ENCODE measurements at places on chromosomes 2 and 18.

- DNase-seq = no peak
Measured at GRCh38 chr2:100742277-100743254, 77.4 kb upstream of the NPAS2 start.

- no peak for DNase-seq
Measured at GRCh38 chr2:129888896-129889295, 90.6 kb upstream of the RAB6C start.

- DNase-seq = no peak
Measured at GRCh38 chr2:63617366-63617765, 28.6 kb downstream of the MDH1 start.

DNA sequence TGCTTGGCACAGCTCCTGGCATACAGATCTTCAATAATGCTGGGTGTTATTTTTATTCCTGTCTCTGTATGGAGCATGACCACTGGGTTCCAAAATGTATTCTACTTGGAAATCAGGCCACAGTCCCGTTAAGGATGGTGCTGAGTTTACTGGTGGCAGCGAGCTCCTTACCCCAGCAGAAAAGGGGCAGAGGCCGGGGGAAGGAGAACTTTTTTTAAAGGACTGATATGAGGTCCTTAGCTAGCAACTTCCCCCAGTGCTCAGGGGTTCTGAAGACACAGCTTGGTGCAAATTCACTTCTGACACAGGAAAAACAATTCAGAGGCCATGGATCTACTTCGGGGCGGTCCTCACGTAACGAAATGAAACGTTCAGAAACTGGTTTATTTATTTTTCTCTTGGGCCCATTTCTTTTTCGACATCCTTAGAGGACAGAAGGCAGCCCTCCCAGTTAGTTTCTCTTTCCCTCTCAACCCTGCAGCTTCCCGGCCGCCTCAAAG, 872 bp downstream of the RDH14 start:
- no peak for DNase-seq

GRCh38 chr2:234912437-234912836, 39.4 kb upstream of the SH3BP4 start:
- DNase-seq = no peak

- no peak for DNase-seq
Measured at GRCh38 chr2:43105586-43106558, 120.5 kb downstream of the ZFP36L2 start.

DNA sequence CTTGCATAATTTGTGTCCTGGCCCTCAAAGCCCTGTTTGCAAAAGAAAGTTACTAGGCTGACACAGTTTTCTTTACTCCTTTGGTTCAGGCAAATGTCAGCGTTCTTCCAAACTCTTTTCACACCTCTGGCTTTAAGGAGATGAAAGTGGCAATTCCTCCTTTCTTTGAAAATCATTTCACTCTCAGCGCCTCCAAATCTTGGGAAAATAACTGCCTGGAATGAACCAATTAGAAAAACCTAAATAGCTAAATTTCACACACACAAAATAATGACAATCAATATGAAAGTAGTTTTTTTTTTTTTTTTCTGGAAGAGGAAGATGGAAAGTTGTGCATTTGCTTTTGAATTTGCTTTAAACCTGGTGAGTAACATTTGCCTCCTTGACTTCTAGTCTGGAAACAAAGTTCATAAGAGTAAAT, 1.7 kb downstream of the MEIS1 start:
- no peak for DNase-seq

DNA sequence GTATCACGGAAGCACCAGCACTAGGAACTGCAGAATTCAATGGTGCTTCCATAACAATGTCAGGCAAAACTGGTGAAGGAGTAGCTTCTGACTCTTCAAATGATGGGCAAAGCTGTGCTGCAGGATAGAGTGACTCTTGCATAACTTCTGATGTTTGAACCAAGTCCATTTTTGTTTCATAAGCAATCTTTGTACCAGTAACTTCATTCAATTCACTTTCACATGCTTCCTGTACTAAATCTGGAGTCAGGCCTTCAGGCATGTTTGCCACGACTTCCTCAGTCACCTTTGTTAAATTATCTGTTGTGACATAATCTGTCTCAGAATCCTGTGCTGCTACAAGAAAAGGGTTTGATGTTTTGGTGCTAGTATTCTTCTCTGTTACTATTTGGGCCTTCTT, 24.0 kb downstream of the RTN4 start:
- DNase-seq = no peak

GRCh38 chr2:71419976-71420375, 33.4 kb upstream of the DYSF start:
- DNase-seq = no peak

DNA sequence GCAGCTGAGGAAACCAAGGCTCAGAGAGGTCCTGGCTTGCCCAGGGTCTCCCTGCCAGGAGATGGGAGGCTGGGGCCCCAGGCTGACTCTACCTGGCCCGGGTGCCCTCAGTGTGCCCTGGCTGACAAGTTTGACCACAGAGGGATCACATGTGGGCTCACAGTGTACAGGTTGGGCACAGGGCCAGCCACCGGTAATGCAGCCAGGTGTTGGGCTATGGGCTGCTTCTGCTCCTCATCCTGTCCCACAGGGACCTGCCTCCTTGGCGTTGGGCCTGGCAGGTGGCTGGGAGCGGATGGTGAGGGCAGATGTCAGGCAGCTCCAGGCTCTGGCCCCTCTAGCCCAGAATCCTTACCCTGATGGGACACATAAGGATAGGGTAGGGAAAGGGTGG, 250.5 kb downstream of the LOXHD1 start:
- DNase-seq = no peak

GRCh38 chr2:62140426-62141141, 55.3 kb upstream of the B3GNT2 start:
- no peak for DNase-seq

GRCh38 chr2:44674473-44675284, 266.8 kb upstream of the SIX3 start:
- no peak for DNase-seq

DNA sequence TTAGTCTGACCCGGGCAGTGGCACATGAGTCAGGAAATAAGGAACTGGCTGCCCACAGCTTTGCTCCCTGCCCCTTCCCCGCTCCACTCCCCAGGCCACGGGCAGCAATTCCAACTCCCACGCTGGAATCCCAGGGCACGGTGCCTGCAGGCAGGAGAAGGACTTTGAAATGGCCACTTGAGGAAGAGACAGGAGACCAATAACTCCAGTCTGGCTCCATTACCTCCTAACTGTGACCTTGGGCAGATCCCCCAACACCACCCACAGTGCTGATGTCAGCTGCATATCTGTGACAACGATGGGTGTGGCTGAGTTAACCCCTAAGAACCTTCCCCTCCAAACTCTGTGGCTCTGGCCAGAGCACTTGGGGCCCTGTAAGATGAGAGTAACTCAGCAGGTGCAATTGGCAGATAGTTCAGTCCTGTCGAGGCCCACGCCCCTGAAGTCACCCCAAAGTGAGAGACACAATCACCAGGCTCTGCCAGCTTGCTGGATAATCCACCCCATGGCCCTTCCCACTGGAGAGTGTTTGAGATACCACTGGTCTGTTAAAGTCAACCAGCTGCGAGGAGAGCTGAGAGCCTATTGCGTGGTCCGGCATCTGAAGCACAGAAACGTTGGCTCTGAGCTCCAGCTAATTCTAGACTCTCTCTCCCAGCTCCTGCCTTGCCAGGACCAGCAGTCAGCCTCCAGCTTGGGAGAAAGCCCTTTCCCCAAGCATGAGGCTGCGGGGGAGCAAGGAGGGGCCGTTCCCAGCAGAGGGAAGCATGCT, 175.2 kb downstream of the TNS1 start:
- DNase-seq = no peak

- no peak for DNase-seq
Measured at GRCh38 chr2:1045109-1045508, 94.5 kb downstream of the SNTG2 start.

DNA sequence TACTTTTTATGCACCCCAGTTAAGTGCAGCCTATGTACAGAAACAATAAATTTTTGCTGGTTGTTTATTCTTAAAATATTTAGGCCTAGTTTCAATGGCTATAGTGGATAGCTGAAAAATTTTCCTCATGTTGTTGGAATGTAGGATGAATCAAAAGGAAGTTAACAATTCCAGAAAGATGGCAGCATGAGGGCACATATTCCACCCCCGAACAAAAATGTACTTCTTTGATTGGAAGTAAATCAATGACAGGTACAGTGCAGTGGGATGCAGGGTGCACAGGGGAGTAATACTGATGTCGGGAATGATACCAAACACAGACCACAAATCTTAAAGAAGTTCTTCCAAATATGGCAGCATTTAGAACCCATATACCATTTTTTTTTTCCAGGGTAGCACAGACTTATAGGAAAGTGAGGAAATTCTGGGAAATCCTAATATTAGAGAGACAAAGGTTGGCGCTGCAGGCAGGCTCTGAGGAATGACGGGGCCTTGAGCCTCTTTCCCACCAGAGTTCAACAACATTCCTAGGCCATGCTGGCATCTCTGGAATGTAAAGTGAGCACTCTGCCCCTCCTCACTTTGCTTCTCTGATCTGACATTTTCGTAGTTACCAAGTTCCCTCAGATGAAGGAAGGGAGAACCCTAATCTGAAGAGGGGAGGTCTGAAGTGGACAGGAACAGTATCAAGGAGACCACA, 36.6 kb upstream of the IKZF2 start:
- DNase-seq = no peak

- DNase-seq = no peak
Measured at GRCh38 chr18:40832362-40832761, 1122.7 kb upstream of the PIK3C3 start.

DNA sequence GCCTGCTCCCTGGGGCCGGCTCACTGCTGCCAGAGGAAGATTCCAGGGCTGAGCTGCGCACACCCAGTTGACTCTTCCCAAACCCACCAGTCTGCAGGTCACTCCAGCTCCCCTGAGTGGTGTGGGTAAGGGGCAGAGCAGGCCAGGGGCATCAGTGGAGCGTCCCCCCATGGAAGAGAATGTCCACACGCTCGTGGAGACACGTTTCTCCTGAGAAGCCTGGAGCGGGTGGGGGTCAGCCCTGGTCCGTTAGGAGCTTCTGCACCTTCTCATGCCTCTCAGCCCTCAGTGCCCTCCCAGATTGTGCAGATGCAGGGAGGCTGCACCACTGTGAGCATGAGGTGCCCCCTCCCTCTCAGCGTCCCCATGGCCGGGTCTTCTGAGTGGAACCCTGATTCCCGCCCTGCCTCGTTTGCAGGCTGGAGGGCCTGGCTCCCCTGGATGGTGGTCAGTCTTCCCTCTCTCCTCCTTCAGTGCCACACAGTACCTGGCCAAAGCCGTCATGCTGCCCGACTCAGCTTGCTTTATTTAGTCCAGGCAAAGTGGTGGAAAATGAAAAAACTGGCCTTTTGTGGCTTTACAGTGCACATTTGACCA, 37.0 kb downstream of the TWIST2 start:
- DNase-seq = no peak

GRCh38 chr2:210389856-210390255, 74.9 kb upstream of the MYL1 start:
- DNase-seq = no peak

GRCh38 chr2:30181176-30181575, 34.4 kb downstream of the YPEL5 start:
- DNase-seq = no peak

DNA sequence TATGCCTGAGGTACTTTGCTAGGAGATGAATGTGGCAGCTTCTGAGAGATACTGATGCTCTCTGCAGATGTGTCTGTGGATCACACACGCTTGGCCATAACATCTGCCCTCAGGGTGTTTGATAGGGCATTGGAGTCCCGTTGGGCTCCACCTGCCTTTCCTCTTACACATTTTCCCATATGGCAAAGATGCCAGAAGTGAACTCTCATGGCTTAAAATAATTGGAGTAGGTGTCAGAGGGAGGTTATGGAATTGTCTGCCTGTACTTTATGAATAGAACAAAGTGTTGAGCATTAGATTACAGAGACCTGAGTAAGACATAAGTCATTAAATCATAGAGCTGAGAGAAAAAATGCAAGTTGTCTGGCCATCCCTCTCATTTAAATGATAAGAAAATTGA, 75.3 kb upstream of the PNPT1 start:
- no peak for DNase-seq

DNA sequence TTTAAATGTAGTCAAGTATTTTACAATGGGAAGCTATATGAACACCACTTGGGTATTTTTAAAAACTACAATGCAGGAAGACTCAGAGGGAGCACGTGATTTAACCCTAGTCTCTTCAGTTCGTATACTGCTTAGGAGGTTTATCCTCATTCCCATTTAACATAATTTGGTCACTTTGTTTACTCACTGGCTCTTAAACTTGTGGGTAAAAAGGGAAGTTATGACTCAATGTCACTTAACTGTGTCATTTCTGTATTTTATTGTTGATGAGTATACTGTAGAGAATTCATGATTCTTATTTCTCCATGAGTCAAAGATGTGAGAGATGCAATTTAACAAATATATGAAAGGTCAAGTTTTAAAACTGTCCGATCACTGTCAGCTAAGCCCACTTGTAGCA, 48.2 kb downstream of the SLC66A3 start:
- DNase-seq = no peak

GRCh38 chr2:113376253-113376912, 61.1 kb upstream of the ZNG1B start:
- DNase-seq = no peak

DNA sequence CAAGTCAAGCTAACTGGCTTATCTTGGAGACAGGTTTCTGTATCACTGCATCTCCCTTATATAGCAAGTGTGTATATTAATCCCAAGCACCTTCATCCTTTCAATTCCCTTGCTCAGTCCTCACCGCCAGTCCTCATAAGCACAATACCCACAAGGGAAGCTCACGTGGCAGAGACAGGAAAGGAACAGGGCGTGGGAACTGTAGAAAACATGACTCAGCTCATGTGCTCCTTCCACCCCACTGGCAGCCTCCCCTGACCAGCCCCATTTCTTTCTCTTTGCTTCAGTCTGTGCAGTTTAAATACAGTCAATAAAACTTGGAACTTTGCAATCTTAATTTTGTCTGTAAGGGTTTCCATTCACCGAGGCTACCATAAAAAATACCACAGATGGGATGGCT, 36.5 kb upstream of the CDH19 start:
- DNase-seq = no peak

- DNase-seq = no peak
Measured at GRCh38 chr2:10186868-10187535, 64.5 kb downstream of the RRM2 start.

GRCh38 chr2:8335801-8336200, 346.1 kb upstream of the ID2 start:
- no peak for DNase-seq
